Fibroblast of skin of left quadriceps (primary cell): ENCODE measurements at places on chromosomes 16 and 17.
A peak's percentile ranks its signal among the peaks of the same experiment; 100 is the strongest.

- DNase-seq = no peak
Observed at GRCh38 chr17:5198472-5198871, 6.8 kb upstream of the ZNF594 start.

- no peak for DNase-seq
Observed at GRCh38 chr16:81618187-81618586, 160.9 kb upstream of the PLCG2 start.

- DNase-seq = no peak
Observed at GRCh38 chr17:78917451-78918275, 7.5 kb downstream of the TIMP2 start.

GRCh38 chr16:57770361-57770760, 31.9 kb downstream of the KIFC3 start:
- no peak for DNase-seq

DNA sequence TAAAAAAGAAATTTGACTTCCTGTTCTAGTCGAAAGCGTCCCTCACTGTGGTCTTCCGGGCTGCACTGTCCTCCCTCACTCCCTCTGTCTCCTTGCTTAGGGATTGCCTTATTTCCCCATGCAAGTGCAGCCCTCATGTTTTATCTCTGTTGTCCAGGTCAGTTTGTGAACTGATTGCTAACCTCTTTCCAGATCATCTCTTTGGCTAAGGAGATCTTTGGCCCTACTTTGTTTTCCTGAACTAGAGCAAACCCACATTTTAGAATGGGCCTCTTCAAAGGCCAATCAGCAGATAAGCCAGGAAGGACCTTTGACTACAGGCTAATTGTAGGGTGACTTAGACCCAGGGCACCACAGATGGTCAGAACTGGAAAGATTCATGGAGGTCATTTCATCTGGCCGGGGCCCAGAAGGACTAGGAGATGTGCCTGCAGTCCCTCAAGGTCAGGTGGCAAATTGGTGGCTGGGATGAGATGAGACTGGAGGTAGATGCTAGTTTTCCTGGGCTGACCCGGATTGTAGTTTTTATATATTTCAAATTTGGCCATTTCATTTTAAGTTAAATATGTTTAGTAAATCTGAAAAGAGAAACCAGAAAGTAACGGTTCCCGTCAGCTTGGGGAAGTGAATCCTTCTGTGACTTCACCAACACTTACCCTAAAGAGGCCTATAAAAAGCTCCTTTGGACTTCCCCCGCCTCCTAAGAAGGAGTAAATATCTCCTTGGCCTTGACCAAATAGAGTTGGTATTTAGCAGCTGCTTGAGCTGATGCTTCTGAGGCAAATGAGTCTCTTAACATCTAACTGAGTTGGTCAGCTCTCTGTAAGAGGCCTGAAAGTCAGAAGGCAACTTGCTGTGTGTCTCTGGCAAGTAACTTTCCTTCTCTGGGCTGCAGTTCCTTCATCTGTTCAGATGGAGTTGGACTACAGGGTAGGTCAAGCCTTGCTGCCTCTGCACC, 6.2 kb upstream of the SLC25A19 start:
- DNase-seq = no peak

GRCh38 chr17:35252651-35253050, 9.8 kb downstream of the SLFN5 start:
- no peak for DNase-seq

DNA sequence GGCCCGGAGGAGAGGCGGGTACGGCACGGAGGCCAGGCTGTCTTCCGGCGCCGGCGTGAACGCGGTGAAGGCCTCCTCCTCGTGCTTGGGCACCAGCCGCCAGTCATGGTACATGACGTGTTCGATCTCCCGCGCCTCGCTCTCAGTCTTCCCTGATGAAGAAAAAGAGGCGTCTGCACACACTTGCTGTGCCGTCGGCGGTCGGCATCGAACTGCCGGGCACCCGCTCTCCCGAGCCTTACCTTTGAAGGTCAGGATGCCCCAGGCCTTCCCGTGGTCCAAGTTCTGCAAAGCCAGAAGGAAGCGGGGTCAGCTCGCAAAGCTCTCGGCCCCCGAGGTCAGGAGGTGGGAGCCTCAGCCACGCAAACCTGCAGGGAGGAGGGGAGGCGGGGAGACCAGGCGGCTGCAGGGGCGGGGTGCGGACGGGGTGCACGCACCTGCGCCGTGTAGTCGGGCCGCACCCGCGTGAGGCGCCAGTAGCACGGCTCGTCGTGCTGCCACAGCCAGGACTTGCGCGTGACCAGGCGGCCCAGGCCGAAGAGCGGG, at the start of gene EME2:
TSS of gene EME2 (plus strand) at position 449 of the 546 bp plus-strand sequence. CDS start 418 bp downstream, outside the sequence.
- DNase-seq = no peak

- DNase-seq = peak; percentile 53
Observed at GRCh38 chr17:68383443-68384321, 73.6 kb downstream of the WIPI1 start.

DNA sequence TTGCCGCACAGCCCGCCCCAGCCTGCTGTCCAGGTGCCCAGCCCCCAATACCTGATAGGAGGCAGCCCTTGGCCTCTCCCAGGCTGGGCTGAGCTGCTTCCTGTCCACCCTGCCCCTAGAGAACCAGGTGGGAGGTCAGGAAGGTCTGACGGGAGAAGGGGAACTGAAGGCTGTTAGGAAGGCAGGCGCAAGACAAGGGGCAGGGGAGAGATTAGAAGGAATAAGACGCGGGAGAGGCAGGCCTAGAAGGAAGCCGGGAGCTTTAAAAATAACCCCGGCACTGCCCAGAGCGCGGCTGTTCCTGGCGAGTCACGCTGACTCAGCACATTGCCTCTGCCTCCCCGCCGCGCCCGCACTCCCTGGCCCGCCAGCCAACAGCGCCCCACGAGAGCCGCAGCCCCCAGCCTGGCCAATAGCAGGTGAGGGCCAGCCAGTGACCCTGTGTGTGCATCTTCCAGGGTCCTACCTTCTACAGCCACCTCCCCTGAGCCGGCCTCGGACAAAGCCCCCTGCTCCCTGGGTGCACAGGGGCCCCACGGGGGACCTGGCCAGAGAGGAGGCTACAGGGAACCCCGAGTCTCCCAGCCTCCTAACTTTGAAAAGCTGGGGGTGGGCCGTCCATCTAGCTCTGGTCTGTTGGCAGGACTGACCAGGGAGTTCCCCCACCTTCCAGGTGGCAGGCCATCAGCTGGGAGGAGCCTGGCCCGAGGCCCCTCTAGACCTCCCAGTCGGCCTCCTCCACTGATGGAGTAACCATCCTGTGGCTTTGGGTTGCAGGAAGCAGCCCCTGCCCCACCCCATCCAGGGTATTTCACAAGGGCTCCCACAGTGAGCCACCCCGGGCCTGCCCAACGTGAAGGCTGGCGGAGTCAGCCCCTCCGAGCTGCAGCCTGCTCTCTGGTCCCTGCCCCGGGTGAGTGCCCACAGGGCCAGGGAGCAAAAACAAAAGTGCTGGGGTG, 4.0 kb downstream of the MAFG start:
- DNase-seq = no peak

- no peak for DNase-seq
Observed at GRCh38 chr16:89084814-89085612, 8.6 kb upstream of the ACSF3 start.

GRCh38 chr16:74740795-74741304, 33.8 kb downstream of the FA2H start:
- no peak for DNase-seq

DNA sequence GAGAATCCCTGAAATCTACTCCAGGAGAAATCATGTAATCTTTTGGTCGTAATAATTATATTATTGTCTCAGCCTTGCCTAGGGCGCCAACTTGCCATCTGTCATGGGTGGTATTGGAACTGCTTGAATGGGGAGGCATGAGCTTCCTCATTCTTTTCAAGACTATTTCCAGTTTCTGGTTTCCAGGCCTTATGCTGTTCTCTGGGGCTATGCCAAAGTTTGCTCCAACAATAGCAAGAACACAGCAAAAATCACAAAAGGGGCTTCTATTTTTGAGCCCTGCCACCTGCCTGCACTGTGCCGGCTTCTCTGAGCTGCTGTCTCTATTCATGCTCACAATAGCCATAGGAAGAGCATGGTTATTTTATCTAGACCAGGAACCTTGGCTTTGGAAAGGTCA, 111.7 kb downstream of the SPECC1 start:
- DNase-seq = no peak

DNA sequence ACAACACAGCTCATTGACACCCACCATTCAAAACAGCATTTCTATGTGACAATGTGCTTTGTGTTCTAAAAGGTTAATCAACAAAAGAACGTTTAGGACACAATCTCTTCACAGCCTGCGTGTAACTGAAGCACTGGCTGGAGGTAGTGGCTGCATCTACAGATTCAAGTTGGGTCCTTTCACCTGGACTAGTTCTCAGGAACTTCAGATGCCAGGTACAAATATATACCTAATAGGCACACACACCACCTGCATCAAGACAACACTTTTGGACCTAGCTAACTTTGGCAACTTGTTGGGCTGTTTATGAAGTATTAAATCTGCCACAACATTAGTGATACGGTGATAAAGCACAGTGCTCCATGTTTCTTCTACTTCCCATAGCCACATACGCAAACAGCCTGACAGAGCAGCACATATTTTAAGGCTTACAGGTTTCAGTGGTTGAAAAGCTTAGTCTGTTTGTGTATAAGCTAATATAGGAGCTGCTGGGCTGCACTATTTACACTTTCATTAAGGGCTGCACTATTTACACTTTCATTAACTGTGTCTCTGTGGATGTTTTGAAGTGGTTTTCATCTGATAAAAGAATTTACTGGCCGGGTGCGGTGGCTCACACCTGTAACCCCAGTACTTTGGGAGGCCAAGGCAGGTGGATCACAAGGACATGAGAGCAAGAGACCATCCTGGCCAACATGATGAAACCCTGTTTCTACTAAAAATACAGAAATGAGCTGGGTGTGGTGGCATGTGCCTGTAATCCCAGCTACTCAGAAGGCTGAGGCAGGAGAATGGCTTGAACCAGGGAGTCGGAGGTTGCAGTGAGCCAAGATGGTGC, 132.6 kb downstream of the PARN start:
- DNase-seq = no peak

GRCh38 chr17:49914664-49915063, 54.3 kb upstream of the DLX4 start:
- DNase-seq = no peak

- DNase-seq = no peak
Observed at GRCh38 chr16:21641916-21642315, 10.5 kb downstream of the IGSF6 start.

DNA sequence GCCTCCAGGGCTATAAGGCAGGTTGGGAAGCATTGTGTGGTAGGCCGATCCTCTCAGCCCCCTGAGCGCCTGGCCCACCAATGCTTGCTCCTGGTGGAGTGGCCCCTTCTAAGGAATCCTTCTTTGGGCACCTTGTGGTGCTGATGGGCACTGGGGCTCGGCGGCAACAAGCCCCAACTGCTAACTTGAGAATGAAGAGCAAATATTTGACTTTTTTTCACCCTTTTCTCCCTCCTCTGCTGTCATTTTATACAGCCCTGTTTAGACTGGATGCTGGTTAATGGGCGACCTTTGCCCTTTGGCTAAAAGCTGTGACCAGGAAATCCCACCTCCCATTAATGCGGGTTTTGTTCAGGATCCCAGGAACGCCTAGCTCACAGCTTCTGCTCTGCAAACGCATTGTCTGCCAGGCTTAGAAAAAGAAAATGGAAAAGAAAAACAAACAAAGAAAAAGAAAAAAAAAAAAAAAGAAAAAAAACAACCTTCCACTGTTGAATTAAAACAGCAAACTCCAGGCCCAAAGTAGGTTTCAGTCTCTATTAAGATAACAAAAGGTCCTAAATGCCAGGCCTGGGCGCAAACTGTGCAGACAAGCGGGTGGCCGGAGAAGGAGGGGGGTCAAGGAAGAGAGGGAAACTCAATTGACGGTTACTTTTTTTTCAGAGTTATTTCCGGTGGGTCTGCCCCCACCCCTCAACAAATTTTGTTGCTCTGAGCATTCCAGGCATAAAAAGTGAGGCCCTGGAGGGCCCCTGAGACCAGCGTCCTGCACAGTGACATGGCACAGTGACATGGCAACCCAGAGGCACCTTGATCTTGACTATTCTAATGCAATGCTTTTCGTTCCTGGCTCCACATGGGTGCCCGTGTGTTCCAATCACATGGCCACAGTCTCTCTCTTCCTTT, 301.4 kb downstream of the MAF start:
- DNase-seq = no peak

DNA sequence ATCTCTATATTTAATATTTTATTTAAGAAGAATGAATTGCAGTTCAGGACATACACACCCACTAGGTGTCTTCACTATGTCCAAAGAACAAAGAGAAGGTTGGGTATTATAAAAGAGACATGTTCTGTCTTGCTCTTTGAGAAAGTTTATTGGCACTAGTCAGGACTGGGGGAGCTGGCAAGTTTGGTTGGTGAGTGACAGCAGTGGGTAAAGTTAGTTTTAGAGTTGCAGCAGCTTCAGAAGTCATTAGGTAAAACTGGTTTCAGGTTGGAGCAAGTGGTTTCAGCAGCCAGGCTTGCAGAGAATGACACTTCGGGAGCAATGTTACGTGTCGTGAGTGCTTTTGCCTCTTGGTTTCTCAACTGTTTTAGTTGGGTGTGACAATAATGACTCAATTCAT, 142.2 kb upstream of the HS3ST3A1 start:
- no peak for DNase-seq

GRCh38 chr16:71902656-71903365, 7.5 kb downstream of the IST1 start:
- DNase-seq = no peak

DNA sequence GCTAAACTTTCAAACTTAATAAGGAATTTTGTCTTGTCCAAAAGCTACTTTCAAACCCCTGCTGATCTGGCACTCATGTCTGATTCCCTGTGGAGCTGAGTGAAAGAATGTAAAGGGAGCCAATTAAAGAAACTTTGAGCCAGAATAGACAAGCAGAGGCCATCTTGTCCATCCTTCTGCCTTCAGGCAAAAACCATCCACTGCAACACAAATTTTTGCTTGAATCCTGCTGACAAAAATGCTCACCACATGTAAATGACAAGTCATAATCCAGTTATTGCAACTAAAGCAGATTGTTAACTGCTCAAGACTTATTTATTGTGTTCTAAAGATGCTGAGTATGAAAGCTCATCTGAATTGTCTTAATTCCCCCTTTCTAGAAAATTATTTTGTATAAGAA, 124.0 kb upstream of the HLF start:
- no peak for DNase-seq

DNA sequence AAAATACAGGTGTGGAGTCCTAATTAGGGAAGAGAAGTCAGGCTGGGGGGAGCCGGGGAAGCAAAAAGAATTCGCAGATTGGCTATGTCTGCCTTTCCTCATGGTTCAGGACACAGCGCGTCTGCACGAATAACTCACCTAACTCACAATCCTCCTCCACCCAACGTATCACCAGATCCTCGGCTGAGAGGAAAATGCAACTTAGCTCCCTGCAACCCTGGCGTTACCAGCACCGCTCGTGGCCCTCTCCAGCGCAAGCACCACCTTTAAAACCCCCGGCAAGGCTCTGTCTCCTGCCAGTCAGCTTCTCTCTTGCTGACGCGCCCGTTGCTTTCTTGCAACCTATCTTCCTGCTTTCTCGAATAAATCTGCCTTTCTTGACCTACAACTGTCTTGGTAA, 49.8 kb upstream of the METRNL start:
- DNase-seq = no peak

DNA sequence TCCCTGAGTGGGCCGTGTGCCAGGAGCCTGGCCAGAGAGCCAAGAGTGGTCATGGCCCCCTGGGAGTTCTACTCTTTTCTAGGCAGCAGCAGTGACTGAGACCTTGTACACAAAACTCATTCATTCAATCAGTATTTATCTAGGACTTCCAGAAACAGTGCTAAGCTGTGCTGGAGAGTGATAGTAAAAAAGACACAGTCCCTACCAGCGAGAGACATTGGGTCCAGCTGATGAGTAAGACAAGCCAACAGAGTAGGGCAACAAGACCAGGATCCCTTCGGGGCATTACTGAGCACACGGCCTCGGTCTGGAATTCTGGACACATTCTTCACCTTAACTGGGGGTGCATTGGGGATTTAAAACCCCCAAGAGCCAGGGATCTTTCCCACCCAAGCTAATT, 20.2 kb downstream of the CBX4 start:
- no peak for DNase-seq
